Activated T-helper 1 cell treated with anti-CD3 and anti-CD28 coated beads, Interleukin-2, amount 50 U/mL, for 16 hours (primary cell): ENCODE measurements at places on chromosomes 5 and 9.

GRCh38 chr9:129822898-129823541, 916 bp downstream of the TOR1A start:
- DNase-seq, result no peak

GRCh38 chr5:104843822-104844221, 1281.2 kb upstream of the NUDT12 start:
- DNase-seq, result no peak

GRCh38 chr5:14595189-14595588, 13.6 kb downstream of the OTULINL start:
- DNase-seq, result no peak

- no peak for DNase-seq
Measured at GRCh38 chr9:90869361-90869760, 67.7 kb downstream of the SYK start.

- no peak for DNase-seq
Measured at GRCh38 chr5:143094087-143094521, 309.4 kb downstream of the NR3C1 start.

GRCh38 chr9:80648336-80648735, 1041.0 kb downstream of the TLE1 start:
- no peak for DNase-seq

DNA sequence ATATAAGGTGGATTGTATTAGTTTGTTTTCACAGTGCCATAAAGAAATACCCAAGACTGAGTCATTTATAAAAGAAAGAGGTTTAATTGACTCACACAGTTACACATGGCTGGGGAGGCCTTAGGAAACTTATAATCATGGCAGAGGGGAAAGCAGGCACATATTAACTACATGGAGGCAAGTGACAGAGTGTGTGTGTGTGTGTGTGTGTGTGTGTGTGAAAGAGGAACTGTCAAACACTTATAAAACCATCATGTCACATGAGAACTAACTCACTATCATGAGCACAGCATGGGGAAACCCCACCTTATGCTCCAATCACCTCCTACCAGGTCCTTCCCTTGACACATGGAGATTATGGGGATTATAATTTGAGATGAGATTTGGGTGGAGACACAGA, 118.6 kb downstream of the SPEF2 start:
- no peak for DNase-seq

DNA sequence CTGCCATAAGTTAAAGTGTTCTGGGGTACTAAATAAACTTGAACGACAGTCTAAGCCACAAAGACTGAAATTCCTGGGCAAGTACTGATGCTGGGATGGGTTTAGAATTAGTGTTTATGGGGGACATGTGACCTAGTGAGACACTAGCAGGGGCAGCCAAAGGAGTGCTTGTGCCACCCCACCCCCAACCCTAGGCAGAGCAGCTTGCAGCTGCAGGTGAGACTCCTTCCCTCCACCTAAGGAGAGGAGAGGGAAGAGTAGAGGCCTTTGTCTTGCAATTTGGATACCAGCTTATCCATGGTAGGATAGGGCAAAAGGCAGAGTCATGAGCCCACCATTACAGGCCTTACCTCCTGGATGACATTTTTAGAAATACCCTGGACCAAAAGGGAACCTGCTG, 28.7 kb upstream of the PDE4D start:
- DNase-seq, result no peak

GRCh38 chr9:111691672-111692329, 30.4 kb downstream of the GNG10 start:
- no peak for DNase-seq

DNA sequence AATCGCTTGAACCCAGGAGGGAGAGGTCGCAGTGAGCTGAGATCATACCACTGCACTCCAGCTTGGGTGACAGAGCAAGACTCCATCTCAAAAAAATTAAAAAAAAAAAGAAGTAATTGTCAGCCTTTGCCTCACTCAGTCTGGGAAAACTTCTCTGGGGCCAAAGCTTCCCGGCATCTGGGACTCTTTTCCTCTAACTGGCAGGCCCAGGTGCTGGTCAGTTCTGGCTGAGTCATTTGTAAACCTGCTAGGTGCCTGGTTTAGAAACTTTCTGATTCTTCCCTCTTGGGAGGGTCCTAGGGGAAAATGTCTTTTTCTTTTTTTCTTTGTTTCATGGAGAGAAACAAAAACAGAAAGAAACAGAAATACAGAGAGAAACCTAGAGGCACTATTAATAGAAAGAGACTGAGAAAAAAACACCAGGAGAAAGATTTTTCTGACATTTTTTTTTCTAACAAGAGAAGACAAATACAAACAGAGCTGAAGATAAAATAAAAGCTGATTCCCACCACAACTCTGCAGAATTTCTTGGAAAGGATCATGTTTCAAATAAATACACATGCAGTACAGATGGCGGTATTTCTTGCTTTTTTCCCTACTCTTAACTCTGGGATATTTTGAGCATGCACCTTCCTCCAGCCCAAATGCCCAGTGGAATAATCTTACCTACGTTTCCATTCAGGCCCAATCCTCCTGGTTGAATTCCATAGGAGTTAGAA, 22.1 kb upstream of the UBAP2 start:
- DNase-seq, result no peak

- DNase-seq, result no peak
Measured at GRCh38 chr9:90107040-90107725, 502.4 kb downstream of the GADD45G start.

DNA sequence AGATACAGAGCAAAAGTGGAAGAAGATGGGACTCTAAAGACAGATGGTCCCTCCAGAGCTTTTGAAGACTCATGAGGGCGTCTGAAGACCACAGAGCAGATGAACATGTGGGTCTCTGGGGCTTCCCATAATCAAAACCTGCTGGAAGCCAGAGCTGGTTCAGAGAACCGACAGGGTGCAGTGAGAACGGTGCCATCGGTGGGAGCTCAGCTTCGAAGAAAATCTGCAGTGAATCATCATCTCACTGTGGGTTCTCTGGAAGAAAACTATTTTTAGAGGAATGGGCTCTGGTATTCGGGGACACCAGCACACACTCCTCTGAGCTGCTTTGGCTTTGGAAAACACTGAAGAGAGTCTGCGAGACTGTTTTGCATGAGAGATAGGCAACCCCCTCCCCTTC, 222.4 kb upstream of the PANK3 start:
- DNase-seq, result no peak

GRCh38 chr5:22572941-22573340, 280.2 kb downstream of the CDH12 start:
- no peak for DNase-seq

DNA sequence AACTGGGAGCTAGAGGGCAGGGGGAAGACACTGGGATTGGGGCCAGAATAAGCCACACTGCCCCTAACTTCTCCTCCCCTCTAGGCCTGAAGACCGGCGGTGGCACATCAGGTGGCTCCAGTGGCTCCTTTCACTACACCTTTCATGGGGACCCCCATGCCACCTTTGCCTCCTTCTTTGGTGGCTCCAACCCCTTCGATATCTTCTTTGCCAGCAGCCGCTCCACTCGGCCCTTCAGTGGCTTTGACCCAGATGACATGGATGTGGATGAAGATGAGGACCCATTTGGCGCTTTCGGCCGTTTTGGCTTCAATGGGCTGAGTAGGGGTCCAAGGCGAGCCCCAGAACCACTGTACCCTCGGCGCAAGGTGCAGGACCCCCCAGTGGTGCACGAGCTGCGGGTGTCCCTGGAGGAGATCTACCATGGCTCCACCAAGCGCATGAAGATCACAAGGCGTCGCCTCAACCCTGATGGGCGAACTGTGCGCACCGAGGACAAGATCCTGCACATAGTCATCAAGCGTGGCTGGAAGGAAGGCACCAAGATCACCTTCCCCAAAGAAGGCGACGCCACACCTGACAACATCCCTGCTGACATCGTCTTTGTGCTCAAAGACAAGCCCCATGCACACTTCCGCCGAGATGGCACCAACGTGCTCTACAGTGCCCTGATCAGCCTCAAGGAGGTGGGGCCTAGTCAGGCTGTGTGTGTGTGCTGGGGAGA, 6.8 kb downstream of the DNAJB5 start:
- DNase-seq, result no peak

DNA sequence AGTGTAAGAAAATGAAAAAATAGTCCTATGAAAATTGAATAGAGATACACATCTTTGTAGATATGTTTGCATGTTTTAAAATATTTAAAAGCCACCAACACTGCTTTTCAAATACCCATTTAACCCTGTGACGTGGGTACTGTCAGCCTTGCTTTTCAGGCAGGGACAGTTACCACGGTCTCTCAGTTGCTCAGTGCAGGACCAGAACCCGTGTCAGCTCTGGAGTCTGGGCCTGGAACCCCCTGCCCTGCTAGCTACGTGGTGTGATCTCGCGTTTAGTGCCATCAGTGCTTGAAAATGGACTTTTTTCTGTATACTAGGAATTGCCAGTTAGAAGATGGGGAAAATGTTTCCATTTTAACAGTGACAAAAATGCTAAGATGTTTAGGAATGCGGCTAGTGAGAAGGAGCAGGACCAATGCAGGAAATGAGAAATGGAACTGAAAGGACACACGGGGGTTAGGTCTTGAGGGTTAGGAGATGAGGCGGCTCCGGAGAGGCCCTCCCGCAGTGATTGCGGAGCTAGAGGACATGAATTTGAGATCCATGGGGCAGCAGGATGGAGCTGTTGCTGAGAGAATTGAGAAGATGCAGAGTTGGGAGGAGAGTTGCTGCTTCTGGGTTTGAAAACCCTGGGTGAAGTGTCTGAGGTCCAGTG, 13.7 kb downstream of the RNU6ATAC start:
- DNase-seq, result no peak

DNA sequence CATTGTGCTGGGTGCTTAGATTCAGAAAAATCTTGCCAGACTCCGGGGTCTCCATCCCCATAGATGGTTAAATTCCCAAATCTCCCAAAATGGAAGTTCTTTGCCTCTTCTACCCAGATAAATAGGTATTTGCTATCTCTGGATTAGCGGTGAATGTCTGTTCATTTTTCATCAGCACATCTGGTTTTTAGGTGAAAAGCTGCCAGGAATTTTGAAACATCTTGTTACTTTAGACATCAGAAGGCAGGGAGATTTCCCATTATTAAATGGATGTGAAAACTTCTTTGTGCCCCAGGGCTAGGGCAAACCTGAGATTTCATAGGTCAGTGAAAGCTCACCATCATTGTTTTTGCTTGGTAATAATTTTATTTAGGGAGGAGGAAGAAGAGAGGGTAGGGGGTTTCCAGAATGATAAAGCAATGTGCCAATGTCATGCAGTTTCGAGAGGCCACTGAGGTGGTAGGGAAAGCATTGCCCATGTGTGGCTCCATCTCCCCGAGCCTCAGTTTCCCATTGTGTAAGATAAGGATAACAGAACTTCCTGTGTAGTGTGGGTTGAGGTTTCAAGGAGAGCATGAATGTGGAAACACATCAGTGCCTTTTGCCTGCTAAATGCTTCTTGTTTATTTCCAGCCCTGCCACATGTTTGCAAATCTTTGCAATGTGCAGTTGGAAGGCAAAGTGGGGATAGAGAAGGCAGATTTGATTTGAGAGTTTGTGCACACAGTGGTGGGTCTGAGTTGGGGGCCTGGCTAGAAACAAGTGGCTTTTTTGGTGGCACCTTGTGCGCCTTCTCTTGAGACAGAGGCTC, 147.2 kb upstream of the KLF4 start:
- DNase-seq, result no peak

GRCh38 chr9:5767968-5768932, 64.7 kb downstream of the ERMP1 start:
- no peak for DNase-seq

DNA sequence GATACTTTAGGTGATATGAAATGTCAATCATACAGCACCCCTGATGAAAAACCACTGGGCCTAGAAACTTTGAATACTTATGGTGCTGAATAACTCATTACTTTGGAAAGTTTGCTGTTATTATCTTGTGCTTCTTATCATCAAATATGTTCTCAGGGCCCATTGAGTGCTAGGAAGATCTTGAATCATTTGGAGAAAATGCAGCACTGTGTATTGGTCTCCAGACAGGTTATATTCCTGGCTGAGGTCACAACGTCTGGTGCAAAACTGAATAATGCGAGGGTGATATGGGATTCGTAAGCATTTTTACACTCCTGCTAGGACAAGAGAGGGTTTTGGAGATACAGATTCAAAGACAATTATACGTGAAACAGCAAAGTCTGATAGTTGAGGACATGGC, 249.4 kb upstream of the TNC start:
- DNase-seq, result no peak

DNA sequence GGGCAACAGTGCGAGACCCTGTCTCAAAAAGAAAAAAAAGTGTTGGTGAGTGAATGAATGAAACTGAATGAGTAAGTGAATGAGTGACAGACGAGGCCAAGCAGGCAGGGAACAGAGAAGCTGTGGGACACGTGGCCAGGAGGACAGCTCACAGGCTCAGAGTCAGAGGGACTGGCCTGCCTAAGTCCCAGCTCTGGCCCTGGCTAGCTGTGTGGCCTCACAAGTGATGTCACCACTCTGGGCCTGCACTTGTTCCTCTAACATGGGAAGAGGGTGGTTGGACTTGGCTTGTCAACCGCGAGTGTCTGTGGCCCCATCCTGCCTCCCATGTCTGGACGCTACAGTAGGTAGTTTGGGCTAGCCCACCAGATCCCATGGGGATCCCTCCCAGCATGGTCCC, 4.7 kb upstream of the PLPP7 start:
- no peak for DNase-seq

DNA sequence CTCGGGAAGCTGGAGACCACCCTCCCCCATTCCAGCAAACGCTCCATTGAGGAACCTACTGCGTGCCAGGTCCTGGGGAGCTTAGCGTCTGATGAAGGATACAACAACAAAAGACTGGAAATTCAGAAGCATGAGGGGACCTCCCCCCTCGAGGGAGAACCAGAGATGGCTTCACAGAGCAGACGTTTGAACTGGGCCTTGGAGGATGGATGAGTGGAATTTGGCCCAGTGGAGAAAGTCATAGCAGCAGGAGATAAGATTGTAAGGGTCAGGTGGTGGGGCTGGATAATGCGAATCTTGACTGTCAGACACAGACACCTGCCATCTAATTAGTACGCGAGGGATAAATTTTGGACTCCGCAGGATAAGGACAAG, 1.2 kb upstream of the SLC25A51 start:
- no peak for DNase-seq

- DNase-seq, result no peak
Measured at GRCh38 chr5:159619826-159620225, 289.5 kb upstream of the IL12B start.

DNA sequence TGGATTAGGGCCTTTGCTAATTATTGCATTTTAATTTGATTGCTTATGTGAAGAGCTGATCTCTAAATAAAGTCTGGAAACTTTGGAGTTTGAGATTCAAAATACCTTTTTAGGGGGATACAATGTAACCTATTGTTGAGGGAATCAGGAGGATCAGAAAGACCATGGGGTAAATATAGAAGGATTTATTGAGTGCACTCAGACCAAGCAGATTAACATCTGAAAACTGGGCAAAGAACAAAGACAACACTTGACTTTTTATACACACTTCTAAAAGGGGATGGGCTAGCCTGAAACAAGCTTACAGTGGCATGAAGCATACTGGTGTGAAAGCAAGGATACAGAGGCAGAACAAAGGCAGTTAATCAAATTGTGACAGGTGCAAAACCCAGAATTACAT, 174.3 kb downstream of the MRPS30 start:
- no peak for DNase-seq

GRCh38 chr9:18675973-18676372, 202.0 kb downstream of the ADAMTSL1 start:
- no peak for DNase-seq

- no peak for DNase-seq
Measured at GRCh38 chr9:23590276-23591000, 235.6 kb downstream of the ELAVL2 start.

GRCh38 chr5:173715607-173716006, 99.2 kb upstream of the BOD1 start:
- DNase-seq, result no peak
